Esophagus mucosa (tissue), 1 donor: ENCODE measurements at places on chromosomes 2 and 18. TPM values are rescaled to one million over a fixed set of nuclear protein-coding genes. Genes with fewer than 3 reads are reported as not detected.
A peak's percentile ranks its signal among the peaks of the same experiment; 100 is the strongest.

SNRNP200 gene
- total RNA-seq = 66.6 TPM

GREB1L gene
- not detected for total RNA-seq

STARD6 gene
- total RNA-seq = not detected

SNORC gene
- 1.8 TPM for total RNA-seq

ABCG5 gene
- not detected for total RNA-seq

HSPD1 gene
- 127 TPM for total RNA-seq

MZT2B gene
- 270 TPM for total RNA-seq

REG1B gene
- total RNA-seq = not detected

RGPD3 gene
- total RNA-seq = 0.04 TPM

TEKT4 gene
- not detected for total RNA-seq

SIX3 gene
- not detected for total RNA-seq

RNF144A gene
- 5.5 TPM for total RNA-seq

DNA sequence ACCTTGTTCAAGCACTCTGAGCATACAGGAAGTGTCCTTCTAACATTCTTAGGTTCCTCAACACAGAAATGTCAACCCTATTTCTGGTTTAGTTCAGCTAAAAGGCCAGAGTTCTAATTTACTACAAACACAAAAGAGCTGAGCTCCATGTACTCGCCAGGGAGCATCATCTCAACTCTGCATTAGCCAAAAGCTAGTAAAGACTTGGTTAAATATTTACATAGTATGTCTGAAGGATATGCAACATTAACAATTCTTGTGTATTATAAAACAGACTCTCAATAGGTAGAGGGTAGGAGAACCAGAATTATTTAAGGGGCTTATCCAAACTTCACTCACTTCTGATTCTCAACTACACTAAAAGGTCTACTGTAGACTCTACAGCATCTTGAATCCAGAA lies 154.6 kb downstream of the THADA start:
- no peak for ATAC-seq

DNA sequence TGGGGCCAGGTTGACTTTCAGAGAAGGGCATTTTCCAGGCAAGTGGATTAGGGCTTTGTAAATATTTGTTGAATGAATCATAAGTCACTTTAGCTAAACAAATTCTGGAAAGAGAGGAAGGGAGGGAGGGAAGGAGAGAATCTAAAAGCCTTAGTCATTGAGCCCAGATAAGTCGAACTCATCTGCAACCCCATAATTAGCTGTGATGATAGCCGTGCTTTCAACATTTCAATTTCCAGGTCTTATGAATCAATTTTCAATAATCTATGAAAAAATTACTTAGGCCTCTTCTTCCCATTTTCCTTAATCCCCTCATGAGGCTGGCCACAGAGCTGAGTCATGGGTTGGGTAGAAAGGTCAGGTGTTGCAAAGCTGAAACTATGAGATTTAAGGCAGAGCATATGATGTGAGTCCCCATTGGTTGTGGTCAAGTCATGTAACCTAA lies 111.9 kb upstream of the MAPRE2 start:
- no peak for ATAC-seq

- no peak for ATAC-seq
These were observed 653 bp upstream of the ABI2 start for GRCh38 chr2:203327582-203327900.

GRCh38 chr2:80926168-80926567 lies 621.6 kb upstream of the LRRTM1 start:
- no peak for ATAC-seq

DNA sequence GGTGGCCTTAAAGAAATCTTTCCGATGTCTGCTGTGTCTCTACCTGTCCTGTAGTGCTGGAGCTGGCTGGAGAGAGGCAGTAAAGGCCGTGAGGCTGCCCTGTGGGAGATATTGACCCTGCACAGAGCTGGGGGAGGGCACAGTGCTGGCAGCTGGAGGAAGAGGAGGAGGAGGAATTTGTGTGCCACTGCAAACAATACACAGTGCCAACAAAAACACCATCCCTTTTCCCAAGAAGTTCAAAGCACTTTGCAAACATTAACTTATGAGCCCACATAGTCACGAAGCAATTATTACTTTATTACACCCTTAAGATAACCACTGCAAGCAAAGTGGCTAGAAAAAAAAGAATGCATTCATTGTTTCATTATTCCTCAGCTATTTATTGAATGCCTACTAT lies 45.0 kb upstream of the CYTIP start:
- no peak for ATAC-seq

DNA sequence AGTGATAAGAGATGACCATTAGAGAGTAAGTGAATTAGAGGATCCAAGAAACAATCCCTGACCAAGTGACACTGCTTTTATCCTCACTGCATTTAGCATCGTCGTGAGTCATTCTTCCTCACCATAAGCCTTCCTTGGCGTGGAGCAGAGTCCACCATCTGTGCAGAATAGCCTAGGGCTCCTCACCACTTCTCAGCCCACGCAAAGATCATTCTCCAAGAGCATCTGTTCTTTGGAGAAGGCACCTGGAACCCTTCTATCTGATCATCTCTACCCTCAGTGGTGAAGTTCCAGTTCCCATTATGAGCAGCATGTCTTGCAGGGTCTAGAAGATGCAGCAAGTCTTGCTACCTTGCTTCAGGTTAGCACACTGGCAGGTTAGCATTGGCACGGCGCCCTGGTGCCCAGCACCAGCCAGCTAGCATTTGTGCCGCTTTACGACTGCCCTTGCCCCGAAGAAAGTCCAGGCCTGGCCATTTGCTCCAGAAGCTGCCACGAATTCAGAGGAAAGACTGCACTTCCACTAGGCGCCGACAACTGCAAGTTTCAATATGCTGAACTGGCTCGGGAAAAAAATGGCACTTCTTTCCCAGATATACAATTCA lies 225.8 kb downstream of the TTC32 start:
- no peak for ATAC-seq

DNA sequence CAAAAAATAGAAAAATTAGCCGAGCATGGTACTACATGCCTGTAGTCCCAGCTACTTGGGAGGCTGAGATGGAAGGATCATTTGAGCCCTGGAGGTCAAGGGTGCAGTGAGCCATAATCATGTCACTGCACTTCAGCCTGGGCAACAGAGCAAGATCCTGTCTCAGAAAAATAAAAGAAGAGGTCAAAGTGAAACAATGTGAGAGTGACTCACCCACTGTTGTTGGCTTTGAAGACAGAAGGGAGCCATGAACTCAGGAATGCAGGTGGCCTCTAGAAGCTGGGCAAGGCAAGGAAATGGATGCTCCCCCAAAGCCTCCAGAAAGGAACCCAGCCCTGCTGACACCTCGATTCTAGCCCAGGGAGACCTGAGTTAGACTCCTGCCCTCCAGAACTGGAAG lies 3.7 kb upstream of the TMEM214 start:
- ATAC-seq = no peak

- ATAC-seq = no peak
These were observed 1.7 kb upstream of the CELF4 start for GRCh38 chr18:37567061-37567993.

GRCh38 chr18:34631093-34631966 lies 78.8 kb upstream of the DTNA start:
- ATAC-seq = no peak

- ATAC-seq = no peak
These were observed 1.8 kb downstream of the ACVR1 start for GRCh38 chr2:157874348-157874747.

DNA sequence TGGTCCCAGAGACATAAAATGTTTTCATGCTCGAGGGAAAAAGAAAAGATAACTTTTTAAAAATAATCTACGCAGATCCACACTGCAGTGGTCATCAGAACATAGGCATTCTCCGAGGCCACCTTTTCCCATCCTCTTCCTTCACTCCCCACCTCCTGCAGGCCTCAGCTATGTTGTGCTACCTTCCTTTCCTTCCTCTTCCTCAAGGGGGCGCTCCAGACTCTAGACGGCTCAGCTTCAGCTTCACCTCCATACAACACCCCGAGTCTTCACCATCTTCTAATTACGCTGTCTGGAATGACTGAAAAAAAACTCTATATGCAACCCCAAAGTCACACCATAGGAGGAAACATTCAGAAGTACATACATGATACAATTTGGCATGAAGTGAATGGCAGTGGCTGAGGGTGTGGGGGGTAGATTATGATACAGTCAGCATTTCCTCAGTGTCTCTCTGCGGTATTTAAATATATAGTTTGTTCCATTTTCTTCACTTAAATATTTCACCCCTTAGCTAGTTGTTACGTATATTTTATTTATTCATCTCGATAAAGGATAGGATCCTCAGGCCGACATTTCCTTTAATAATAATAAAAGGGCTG lies 583.6 kb downstream of the IRS1 start:
- ATAC-seq = peak; percentile 74

- ATAC-seq = no peak
These were observed 31.6 kb upstream of the CCDC195 start for GRCh38 chr2:224747765-224748164.

DNA sequence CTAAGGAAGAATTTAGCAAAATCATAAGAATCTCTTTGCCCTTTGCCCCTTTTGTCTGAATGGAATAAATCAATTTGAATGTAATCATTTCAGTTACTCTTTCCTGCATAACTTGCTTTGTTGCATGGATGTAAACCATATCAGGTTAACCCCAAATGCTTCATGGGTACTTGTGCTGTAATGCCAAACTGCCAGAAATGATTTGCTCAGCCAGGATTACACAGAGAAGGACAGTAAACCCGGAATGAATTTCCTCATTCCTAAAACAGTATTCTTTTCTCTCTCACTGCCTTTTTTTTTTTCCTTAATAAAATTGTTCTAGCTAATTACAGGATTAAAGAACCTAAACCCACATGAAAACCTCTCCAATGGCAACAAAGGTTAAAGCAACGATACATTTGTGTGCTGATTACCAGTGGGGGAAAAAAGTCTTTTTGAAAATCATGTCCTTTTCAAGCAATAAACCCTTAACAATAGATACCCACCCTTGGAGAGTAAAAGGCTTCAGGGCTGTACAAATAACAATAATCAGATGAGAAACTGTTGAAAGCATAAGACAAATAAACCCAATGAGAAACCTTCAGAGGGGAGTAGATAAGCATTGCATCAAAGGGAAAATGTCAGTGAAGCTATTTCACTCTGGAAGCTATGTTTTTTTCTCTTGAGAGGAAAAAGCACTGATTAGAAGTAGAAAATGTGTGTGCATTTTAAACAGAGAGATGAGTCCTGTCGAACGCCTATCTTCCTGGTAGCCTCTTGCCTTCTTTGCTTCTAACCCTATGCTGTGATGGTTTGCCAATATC lies 275.3 kb downstream of the CDH2 start:
- ATAC-seq = no peak

DNA sequence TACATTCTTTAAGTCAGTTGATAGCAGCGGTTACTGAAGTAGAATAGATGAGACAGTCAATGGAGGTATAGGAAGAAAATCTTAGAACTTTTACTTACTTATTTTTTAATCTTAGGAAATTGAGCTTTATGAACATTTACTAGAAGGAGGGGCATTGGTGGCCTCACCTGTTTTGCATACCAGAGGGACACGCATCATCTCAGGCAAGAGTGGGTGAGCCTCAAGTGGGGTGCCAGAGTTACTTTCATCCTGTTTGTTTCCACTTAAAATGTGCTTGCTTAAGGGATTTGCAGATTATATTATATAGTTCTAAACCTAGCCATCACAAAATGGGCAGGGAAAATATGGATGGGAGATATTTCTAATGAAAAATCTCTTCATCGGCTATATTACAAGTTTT lies 61.6 kb downstream of the WDR7 start:
- ATAC-seq = no peak

- ATAC-seq = no peak
These were observed 762 bp downstream of the HDAC4 start for GRCh38 chr2:239399921-239400595.

- ATAC-seq = no peak
These were observed 38.5 kb downstream of the ANO7 start for GRCh38 chr2:241226723-241227572.
